Activated CD8-positive, alpha-beta memory T cell treated with anti-CD3 and anti-CD28 coated beads for 1 hour (primary cell): ENCODE measurements at places on chromosomes 11 and 22.
A peak's percentile ranks its signal among the peaks of the same experiment; 100 is the strongest.

- no peak for DNase-seq
Observed at GRCh38 chr22:46000081-46001027, 23.4 kb upstream of the WNT7B start.

GRCh38 chr11:81484196-81484595, 1249.5 kb downstream of the FAM181B start:
- no peak for DNase-seq

DNA sequence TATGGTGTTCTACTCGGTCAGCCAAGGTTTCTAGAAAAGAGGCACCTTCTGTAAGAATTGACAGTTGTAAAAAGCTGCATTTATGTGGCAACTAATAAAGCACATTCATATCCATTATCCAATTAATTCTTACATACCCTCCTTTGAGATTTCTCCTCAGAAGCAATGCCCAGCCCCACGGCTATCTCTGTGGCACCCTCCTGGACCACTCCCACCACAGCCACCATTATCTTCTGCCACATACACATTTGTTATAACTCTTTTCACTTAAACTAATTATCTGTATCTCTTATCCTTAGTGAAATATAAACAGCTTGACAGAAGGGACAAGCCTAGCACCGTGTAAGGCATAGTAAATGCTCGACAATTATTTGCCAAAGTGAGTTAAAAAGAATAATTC, 48.5 kb downstream of the PAK1 start:
- DNase-seq: no peak

DNA sequence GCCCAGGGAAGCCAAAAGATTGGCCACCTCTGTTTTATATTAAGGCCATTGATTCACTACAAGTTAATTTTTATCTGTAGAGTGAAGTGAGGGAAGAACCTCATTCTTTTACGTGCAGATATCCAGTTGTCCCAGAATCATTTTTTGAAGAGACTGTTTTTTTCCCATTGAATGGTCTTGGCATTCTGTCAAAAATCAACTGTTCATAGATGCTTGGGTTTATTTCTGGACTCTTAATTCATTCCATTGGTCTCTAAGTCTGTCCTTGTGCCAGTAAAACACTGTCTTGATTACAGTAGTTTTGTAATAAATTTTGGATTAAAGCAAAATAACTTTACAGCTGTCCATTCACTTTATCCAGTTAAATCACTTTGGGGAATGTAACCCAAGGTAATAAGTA, 26.8 kb downstream of the WBP2NL start:
- no peak for DNase-seq

GRCh38 chr11:28887681-28888080, 779.5 kb downstream of the METTL15 start:
- no peak for DNase-seq

- no peak for DNase-seq
Observed at GRCh38 chr11:12005476-12005875, 3.0 kb downstream of the DKK3 start.

DNA sequence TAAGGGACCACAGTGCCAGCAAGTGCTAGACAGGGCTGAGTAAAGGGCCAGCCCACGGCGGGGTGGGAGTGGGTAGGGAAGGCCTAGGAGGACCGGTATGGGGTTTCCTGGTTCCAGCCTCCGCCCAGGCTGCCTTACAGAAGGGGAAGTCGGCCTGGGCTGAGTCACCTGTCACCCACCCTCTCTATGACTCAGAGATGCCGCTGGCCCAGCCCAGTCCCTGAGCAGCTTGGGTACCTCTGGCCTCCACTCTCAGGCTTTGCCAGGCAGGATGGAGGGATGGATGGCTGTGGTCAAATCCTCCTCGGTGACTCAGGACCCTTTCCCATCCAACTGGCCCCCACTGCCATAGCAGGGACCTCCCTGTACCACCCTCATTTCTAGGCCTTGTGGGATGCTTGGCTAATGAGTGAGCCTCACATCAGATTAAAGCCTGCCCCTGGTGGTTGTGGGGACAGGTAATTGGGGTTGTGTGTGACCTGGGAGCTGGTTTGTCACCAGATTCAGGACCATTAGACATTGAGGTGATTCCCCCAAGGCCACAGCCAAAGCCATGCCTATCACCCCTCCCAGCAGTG, 13.9 kb downstream of the SLC35E4 start:
- DNase-seq: peak; percentile 63

- DNase-seq: no peak
Observed at GRCh38 chr11:102553835-102554282, 23.3 kb upstream of the MMP7 start.

DNA sequence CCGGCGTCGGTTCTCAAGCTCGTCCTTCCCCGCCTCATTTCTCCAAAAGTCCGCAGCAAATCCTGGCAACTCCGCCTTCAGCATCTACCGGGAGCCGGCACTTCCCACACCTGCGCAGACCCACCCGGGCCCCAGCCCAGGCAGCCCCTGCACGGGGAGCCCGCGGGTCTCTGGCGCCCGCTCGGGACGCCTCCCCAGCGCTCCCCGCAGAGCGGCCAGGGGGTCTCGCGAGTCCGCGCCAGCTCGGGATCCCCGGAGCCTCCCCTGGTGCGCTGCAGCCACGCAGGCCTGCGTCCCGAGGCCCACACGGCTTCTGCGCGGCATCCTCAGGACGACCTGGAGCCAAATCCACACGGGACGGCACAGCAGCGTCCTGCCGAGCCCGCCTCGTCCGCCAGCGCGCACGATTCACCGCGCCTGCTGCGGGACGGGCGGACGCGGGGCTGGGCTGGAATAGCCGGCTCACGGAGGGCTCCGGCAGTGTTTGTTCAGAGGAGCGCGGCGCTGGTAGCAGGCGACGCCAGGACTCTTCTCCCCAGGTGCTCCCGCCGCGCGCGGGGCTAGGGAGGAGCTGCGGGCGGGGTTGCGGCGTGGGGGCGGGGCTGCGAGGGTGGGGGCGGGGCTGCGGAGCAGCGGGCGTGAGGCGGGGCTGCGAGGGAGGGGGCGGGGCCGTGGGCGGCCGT, 816 bp upstream of the PHRF1 start:
- no peak for DNase-seq

DNA sequence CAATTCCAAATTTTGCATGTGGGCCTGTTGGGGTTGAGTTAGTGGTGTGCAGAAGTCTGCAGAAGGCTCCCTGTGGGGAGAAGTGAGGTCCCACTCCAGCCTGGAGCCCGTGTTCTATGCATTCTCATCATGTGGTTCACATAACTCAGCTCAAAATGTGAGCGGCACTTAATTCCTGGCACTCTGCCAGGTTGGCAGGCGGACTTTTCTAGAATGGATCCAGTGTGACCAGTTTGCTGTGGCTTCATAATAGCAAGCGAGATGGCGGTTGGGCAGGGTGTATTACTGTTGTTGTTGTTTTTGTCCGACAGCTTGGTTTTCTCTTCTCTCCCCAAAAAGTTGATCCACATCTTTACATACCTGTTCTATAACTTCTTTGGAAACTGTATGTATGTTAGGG, 146.8 kb upstream of the TTC12 start:
- no peak for DNase-seq

GRCh38 chr11:107655602-107656001, 56.3 kb downstream of the SLN start:
- DNase-seq: no peak

- no peak for DNase-seq
Observed at GRCh38 chr11:102793677-102794290, 4.2 kb downstream of the MMP1 start.

GRCh38 chr11:65310736-65311135, 3.9 kb upstream of the CDC42EP2 start:
- no peak for DNase-seq

DNA sequence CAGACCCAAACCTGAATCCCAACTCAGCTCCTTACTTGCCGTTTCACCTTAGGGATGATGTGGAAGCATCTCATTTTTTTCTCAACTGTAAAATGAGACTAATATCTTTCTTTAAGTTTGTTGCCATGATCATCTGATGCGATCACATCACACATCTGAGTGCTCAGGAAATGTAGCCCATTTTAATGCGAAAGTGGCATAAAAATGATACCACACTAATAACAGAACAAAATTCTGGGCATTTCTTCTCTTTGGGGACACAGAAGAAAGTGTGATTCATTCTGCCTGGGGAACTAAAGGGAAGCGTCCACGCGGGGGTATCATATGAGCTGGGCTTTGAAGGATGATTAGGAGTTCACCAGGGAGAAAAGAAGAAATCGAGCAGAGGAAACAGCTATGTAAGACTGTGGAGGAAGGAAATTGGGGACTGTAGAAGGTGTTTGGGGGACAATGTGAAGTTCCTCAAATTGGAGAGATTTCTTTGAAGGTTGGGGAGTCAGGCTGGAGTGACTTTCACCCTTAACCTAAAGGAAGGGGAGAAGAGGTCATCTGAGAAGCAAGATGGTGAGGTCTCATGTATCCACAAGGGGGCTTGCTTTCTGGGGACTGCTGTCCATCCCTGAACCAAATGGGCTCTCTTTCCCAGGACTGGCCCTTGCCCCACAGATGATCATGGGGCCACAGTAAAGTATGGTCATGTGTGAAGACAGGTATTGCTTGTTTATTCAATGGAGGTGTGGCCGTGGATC, 49.7 kb upstream of the NNMT start:
- DNase-seq: no peak

GRCh38 chr11:75759832-75760231, 8.7 kb upstream of the DGAT2 start:
- no peak for DNase-seq

GRCh38 chr11:36008584-36008983, 64.7 kb downstream of the LDLRAD3 start:
- no peak for DNase-seq

GRCh38 chr22:25053153-25053805, 100.8 kb downstream of the KIAA1671 start:
- no peak for DNase-seq

GRCh38 chr11:86999859-87000753, 37.6 kb upstream of the TMEM135 start:
- no peak for DNase-seq

DNA sequence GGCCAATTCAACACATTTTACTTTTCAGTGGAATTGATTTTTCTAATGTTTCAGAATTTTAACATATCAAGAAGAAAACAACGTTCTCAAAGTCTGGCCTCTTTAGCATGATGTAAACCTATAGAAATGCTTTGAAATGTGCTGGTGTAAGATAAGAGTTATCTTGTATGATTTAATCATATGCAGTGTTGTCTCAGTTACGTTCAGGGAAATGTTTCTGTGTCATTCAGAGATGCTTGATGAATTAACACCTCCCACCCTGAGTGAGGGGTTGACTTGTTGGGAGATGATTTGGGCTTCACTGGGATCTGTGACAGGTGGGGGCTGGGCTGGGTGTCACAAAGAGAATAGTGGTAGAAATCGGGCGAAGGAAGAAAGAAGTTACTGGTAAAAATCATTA, 15.7 kb upstream of the MYO18B start:
- no peak for DNase-seq
